ENCODE measurements at places on chromosomes 12 and 14.

DNA sequence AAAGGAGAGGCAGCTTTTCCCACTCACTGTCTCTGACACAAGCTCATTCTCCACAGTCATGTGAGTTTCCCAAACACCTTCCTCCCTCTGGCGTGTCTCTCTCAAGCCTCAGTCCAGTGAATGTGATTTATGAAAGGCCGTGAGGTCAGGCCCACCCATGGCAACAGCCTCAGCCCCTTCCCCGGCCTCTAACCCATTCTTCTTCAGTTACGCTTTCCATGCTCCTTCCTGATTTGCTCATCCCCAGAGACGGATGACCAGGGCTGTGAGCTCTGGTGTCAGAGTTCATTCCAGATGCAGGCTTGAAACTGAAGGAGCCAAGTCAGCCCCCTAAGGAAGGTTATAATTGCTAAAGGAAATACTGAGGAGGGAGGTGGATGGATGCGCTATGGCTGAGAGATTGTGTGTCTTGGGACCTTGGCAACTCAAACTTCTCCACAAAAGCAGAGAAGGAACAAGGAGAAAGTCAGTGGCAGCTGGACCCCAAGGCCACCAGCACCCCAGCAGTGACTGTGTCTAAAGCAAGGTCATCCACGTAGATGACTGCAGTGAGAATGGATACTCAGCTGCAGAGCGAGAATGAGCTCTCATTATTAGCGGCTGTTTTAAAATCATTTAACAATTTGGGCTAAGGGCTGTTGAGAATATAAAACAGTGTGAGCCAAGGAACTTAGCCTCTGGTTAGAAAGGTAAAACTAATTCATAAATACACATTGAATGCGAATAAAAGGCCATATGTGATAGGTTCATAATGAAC lies 84.1 kb downstream of the FBXL14 start:
- DNase-seq: no peak

DNA sequence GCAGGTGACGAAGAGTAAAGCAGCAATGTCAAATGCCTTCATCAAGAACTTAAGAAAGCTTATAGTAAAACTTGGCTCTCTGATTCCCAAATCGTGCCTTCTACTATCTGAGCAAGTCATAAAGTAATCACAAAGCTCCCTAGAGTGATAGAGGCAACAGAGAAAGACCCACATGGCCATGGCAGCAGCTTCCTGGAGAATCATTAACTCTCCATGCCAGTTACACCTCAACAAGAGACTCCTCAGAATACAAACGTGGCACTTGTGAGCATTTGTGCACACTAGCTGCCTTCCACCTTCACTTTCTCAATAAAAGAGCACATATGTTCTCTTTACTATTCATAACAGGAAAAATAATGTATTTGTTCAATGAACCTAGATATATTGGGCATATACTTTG lies 48.0 kb downstream of the PLCZ1 start:
- no peak for DNase-seq

DNA sequence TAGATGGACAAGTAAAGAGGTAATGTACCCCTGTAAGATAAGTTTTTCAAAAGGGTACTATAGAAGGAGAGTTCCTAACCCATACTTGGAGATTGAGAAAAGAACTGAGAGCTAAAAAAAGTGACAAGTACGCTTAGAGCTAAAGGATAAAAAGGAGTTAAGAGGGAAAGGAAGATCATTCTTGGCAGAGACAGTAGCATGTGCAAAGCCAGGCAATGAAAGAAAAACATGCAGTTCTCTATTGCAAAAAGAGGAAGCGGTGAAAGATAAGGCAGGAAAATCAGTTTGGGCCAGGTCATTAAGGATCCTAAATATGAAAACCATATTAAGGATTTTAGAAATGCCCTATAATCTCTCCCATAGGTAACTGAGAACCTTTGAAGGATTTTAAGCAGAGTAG lies 500.4 kb upstream of the GARIN6 start:
- DNase-seq: no peak

DNA sequence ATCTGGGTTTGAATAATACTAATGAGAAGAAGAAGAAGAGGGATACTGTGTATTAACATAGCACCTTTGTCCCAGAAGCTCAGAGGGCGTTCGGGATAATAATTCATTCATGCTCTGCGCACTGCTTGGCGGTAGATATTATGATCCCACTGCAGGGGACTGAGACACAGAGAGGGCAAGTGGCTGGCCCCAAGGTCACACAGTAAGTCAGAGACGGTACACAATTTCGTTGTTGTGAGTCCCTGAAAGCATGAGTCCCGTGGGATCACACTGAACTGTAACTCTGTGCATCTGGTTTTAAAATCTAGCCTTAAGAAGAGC lies 47.9 kb upstream of the PARP11 start:
- DNase-seq: no peak

DNA sequence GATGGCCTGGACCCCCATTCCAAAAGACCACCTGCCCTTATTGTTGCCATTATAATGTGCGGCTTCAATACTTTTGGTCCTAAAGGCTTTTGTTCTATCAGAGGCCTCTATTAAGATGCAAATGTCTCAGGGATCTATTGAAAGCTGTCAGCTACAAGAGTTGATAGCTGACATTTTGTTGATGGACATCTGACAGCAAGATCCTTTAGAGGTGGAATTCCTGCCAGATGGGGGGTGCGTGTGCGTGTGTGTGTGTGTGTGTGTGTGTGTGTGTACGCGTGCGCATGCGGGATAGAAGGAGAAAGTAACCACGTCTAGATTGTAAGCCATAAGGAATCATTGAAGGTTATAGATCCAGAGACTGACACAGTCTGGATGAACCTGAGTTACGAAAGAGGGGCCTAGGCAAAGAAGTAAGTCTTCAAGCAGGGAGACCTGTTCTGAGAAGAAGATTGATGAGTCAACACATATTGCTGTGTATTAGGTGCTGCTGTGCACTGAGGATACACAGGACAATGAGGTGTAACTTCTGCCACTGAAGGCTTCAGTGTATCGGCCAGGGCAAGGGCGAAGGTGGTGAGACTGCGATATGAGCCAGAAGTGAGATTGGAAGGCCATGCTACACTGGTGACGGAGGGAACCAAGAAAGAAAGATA lies 89.2 kb downstream of the PRMT8 start:
- DNase-seq: no peak

DNA sequence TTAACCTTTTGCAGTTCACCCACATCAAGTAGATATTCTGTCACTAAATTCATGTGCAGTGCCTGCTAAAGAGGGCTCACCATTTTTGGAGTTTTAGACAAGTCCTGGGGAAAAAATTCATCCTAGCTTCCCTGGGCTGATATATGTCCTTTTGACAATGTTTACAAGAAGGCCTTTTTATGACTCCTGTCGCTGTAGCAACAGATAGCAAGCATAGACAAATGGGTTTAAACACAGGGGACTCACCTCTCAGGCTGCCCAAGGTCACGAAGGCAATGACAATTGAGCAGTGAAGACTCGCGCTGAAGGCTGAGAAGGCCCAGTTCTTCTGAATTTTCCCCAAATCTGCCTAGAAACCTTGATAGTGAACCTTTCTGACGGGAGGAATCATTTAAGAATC lies 150.7 kb upstream of the CPM start:
- DNase-seq: no peak

GRCh38 chr14:67583711-67584644 lies 16.1 kb downstream of the PIGH start:
- peak; percentile 39 for DNase-seq

GRCh38 chr14:95206534-95206933 lies 49.2 kb upstream of the DICER1 start:
- no peak for DNase-seq

DNA sequence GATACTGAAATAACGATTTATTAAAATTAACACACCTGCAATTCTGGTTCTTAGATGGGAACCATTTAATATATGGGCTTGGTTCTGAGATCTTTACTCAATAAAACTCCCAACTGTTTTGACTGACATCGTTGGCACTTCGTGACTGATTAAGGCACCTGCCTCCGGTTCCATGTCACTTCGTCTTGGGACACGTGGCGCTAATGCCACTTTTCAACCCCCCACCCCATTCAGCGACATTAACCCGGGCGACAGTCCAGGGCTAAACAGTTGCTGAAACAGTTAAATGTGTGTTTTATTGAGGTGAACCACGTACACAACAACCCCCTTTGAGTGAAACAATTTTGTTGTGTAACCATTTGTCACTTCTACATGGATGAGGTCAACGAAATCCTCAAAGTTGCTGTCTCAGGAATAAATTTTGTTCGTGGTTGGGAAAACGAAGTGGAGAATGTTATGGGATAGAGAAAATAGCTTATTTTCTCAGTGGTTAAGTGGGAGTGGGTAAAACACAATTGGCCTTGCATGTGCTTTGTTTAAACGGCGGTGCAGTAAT lies 9.9 kb upstream of the SLC38A2 start:
- peak; percentile 70 for DNase-seq

- peak; percentile 46 for DNase-seq
Measured at GRCh38 chr14:93115821-93116675, at the start of gene ITPK1. Gene ITPK1 (minus strand): TSS chr14:93115925. CDS start chr14:93115163, 762 bp downstream.

GRCh38 chr12:122089077-122089476 lies 10.5 kb downstream of the MLXIP start:
- no peak for DNase-seq

DNA sequence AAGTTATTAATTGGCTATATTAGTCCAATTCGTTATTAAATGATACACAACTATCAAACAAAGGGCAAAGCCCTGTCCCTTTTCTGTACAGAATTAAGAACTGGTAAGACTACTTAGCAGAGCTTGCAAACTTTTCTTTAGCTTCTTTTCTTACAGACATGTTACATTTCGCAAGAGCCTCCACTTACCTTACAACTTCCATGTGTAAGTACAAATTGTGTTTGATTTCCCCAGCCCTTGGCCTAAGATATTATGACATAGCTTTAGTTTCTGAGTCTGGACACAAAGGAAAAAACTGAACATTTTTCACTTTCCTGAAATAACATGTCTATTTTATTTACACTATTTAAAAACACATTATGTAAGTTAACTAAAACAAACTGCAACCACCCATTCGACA lies 1.7 kb downstream of the ATF7 start:
- DNase-seq: peak; percentile 23

- DNase-seq: no peak
Measured at GRCh38 chr12:108342985-108343384, 3.9 kb upstream of the CMKLR1 start.

GRCh38 chr14:97408937-97409815 lies 612.0 kb downstream of the VRK1 start:
- DNase-seq: no peak

DNA sequence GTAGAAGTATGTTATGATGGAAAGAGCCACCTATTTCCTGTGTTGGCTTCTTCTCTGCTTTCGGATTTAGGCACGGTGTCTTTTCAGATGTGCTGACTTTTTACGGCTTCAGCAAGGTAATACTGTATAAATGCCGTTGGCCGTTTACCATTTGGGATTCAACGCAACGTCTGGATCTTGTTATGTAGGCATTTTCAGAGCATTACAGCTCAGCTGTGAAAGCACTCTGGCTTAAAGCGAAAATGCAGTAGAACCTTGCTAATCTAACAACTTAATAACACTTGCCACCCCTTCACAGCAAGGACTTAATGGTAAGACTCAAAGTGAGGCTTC lies 229.9 kb downstream of the EFCAB11 start:
- no peak for DNase-seq

- DNase-seq: no peak
Measured at GRCh38 chr14:104874110-104874531, 9.1 kb downstream of the CEP170B start.

GRCh38 chr12:120992989-120993388 lies 14.6 kb downstream of the HNF1A start:
- DNase-seq: no peak

- DNase-seq: no peak
Measured at GRCh38 chr12:121423253-121423652, 23.3 kb downstream of the RNF34 start.

DNA sequence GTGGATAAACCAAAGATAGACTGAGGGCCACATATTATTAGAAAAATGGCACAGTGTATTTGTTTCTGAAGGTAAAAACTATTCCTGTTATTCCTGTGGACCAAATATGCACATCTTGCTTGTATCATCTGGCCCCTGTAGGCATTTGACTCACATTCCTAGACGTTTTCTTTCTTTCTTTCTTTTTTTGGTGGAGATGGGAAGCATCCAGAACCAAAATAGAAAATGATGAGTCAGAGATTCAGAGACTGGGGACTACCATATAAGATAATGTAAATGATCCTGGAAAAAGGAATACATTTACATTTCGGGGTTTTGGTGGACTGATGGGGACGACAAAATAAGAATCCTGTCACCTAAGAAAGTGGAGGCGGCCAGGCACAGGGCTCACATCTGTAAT lies 24.2 kb downstream of the TRIM9 start:
- DNase-seq: no peak

DNA sequence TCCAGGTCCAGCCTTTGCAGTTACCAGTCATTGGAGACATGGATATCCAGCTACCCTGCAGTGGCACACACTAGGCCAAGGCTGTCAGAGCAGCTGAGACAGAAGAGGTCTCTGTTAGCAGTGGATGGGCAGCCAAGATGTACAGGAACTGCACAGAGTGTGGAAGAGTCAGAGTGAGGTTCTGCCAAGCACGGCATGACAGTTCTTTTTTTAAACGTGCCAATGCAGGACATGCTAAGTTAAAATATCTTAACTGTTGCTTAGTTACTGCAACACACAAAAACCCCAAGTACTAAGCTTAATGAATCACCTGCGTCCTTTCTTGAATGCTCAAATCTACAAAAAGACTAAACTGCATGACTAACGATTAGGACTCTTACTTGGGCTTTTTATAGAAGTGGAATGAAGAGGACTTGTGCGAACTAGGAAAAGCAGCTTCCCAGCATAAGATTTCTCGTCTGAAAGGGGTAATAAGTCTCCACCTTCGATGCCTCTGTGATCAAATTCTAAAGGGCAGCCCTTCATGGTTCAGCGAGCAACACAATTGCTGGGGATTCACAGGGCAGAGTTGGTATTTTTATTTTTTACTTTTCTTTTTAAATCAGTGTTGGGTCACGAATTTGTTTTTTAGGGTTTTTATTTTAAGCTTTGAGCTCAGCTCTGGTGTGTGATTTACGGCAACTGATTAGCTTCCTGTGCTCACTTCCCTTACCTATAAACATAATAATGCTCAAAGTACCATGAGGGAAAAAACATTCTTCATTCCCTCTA lies 20.6 kb downstream of the MAPK1IP1L start:
- DNase-seq: peak; percentile 95

All from astrocyte of the spinal cord (primary cell).